ENCODE measurements at places on chromosomes 7 and 10.

DNA sequence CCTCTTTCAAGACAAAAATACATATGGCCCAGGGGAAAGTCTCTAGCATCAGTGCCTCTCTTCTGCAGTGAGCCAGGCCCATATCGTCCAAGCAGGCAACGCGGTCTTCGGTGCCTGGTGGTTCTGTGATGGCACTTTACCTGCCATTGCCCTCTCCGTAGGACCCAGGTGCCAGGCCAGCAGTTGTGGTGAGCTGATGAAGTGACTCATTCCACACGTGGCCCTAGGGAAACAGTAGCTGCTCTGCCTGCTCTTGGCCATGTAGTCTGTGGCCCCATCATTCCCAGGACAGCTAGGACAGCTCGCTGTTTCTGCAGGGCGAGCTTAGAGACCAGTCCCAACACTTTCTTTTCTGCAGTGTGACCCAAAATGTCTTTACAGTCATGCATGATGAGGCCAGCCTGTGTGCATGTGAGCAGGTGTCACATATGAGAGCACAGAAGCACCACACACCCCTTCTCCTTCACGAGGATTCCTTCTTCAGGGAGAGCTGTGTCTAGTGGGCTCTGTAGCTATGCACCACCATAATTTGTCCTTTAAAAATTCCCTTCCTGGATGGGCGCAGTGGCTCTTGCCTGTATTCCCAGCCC lies 39.0 kb downstream of the SVIL start:
- DNase-seq: no peak

DNA sequence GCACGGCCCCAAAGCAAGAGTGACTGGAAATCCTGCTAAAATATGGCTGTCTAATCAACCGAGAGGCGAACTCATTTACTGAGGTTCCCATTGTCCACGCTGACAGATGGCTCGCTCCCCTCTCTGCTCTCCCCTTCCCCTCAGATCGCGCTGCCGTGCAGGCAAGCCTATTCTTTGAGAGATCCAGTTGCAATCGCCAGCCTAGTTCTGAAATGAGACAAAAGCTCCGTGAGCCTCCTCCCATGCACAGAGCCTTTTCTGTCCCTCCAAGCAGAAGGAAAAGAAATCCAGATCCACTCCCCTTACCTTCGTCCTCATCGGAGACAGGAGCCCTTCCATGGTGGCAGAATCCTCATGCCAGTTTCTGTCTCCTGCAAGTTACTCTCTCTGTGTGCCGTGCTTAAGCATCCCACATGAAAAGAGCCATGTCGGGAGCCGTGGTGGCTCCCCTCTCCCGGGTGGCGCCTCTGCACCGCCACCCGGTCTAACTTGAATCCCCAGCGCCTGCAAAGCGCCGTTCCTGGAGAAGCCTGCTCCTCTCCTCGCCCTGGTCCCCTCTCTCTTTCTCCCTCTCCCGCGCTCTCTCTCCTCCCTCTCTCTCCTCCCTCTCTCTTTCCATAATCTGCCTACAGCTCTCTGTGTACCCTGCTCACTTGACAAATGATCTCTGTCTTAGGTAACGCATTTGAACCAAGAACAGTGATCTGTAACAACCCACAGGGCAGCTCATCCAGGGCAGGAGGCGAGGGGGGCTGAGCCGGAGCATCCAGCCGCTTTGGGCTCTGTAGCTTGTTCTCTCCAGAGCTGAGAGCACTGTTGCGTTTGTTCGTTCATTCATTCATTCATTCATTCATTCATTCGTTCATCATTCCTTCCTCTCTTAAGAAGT lies 156.8 kb downstream of the FRMD4A start:
- DNase-seq: peak; percentile 25

DNA sequence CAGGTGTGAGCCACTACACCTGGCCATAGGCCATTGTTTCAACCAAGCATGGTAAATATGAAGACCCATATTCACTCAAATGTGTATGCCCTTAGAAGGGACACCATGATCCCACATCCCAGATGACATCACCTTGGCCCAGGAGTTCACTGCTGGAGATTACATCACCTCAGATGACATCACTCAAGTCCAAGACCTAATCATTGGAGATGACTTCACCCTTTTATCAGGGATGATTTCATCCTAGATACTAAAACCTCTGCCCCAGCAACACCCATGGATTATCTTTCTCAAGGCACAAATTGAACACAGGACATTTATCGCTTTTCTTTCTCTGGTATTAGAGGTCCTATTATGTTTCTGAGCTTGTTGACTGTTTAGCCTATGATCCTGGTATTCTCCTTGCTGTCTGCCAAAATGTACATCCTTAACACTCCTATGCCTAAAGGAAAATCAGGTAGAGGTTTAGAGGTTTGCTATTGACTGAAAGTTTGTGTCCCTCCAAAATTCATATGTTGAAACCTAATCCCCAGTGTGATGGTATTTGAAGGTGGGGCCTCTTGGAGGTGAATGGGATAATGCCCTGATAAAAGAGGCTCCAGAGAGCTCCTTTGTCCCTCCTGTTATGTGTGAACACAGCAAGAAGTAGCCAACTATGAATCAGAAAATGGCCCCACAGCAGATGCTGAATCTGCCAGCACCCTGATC lies 9.8 kb upstream of the CYP2C18 start:
- DNase-seq: no peak

DNA sequence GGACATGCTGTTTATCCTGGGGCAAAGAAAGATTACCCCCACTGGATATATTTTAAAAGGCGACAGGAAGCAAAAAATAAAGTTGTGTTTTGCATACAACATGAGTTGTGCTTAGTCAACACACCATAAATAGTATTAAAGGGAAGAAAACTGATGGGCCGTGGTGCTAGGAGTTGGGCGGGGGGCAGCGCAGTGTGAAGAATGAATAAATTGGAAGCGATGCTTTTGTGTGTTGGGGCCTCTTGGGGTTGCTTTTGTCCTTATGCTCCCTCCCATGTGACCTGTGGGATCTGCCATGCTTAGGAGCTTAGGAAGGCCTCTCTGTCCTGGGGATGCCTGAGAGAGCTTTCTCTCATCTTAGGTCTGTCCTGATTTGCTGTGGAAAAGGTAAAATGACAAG lies 35.0 kb upstream of the AGR3 start:
- DNase-seq: no peak

GRCh38 chr7:153835103-153835502 lies 217.1 kb upstream of the DPP6 start:
- peak; percentile 45 for DNase-seq

DNA sequence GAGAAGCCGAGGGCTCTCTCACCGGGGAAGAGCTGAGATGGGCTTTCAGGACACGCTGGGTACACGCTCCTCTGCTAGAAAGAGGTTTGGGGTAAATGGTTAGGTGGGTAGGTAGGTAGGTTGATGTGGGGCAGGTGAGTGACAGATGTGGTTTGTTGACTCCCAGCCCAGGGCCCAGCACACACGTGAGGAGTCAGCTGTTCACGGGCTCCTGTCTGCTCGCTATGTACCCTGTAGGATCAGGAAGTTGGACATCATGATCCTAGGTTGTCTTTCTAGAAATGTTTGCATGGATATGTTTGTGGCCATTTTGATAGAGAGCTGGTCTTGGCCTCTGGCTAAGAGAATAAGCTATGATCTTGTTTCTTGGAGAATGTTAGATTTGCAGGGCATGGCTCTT lies 109.0 kb downstream of the TACC2 start:
- no peak for DNase-seq

DNA sequence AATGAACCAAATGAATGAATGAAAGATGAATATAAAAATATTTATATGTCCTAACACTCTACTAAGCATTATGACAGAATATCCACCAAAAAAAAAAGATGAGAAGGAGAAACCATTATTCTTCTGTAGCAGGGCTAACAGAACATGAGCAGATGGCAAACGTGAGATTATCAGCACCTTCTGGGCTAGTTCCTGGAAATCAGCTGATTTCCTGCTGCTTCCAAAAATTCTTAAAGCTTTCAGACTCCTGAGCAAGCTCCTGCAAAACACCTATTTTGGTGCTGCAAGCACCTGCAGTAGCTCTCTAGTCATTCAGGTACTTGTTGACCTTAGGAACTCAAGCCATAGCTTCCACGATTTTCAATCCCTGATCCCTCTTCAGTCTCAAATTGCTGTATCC lies 51.8 kb downstream of the NPSR1 start:
- no peak for DNase-seq

- peak; percentile 58 for DNase-seq
Measured at GRCh38 chr7:149799397-149800168, 26.2 kb upstream of the ZNF467 start.

DNA sequence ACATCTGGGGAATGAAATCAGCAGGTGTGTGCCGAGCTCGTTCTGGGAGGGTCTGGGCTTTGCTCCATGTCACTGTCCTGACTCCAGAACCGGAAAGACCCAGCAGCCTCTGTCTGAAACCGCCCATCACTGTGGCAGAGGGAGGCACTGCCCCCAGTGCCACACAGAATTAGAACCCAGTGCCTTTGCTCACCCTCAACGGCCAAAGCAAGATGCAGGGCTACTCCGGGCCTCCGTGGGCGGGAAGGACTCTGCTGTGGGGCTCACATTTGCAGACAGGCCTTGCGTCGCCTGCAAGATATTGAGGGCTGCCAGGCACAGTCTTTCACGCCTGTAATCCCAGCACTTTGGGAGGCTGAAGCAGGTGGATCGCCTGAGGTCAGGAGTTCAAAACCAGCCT lies 219.2 kb upstream of the PPP2R2D start:
- DNase-seq: no peak
